ENCODE measurements at places on chromosomes 11 and 22.
A peak's percentile ranks its signal among the peaks of the same experiment; 100 is the strongest.

DNA sequence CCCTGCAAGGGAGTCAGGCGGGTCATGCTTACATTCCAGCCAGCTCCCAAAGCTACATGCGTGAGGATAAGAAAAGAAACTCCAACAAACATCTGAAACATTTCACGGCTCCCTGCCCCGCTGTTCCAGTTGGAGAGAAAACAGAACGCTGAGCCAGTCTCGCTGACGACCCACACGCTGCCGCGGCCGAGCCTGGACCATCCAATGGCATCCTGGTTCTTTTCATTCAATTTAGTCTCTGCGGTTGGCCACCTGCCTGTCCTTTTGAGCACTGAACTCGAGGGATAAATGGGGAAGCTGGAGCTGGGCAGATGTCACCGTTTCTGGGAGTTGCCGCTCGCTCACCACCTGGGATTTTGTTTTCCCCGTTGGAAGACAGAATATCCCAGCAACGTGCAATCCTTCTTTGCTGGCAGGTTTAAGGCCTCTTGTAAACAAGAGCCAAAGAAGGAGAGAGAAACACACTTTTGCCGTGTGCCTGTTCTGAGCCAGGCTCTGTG, 45.3 kb upstream of the SHISAL1 start:
- no peak for DNase-seq

GRCh38 chr11:81870815-81871214, 862.8 kb downstream of the FAM181B start:
- no peak for DNase-seq

GRCh38 chr22:37284805-37285355, 2.6 kb downstream of the CYTH4 start:
- no peak for DNase-seq

DNA sequence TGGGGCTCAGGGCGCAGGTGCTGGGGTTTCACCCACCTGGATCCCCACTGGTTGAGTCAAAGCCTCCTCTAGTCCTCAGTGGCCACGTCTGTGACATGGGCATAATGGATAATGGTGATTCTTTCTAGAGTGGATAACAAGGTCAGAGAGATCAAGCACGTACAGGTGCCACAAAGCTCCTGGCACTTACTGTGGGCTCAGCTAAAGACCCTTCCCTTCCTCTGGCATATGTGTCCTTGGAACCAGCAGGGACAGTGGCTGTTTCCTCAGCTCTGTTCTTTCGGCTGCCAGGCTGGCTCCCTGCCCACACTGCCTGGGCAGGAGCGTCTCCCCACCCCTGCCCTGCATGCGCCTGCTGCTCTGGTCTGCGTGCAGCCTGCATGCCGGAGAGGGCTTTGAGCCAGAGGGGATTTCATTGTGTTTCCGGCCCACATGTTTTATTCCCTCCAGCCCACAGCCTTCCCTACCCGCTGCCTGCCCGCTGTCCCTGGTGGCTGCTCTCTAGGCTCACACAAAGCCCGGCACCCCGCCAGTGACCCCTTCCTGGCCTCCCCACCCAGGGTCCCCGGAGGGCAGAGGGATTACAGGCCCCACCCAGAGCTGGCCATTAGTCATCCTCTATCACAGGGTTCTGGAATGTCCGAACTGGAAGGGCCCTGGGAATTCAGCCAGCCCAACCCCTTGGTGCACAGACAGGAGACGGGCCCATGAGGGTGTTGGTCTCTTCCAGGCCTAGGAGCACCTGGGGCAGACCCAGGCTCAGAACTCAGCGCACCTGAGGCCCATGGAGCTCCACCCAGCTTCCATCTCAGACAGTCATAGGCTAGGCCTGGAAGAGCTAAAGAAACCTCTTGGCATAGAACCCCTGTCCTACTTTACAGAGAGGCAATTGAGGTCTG, 55.3 kb upstream of the GCAT start:
- DNase-seq = peak; percentile 81

GRCh38 chr11:104134745-104135144, 29.2 kb downstream of the PDGFD start:
- no peak for DNase-seq

GRCh38 chr11:17699147-17700114, 19.9 kb upstream of the MYOD1 start:
- peak; percentile 77 for DNase-seq

DNA sequence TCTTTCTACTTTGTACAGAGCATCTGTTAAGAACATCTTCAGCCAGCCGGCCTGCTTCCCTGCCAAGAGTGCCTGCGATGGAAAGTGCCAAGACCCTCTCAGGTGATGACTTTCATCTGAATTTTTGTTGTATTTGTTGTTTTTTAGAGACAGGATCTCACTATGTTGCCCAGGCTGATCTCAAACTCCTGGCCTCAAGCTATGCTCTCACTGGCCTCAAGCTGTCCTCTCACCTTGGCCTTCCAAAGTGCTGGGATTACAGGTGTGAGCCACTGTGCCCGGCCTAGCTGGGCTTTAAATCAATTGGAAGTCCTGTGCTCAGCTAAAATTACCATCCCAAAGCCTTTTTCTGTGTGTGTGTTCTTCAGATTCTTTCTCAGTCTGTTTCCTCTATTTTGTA, 64.2 kb upstream of the ADORA2A start:
- no peak for DNase-seq

- no peak for DNase-seq
These were observed 3.5 kb downstream of the SIK3 start for GRCh38 chr11:117094776-117095175.

DNA sequence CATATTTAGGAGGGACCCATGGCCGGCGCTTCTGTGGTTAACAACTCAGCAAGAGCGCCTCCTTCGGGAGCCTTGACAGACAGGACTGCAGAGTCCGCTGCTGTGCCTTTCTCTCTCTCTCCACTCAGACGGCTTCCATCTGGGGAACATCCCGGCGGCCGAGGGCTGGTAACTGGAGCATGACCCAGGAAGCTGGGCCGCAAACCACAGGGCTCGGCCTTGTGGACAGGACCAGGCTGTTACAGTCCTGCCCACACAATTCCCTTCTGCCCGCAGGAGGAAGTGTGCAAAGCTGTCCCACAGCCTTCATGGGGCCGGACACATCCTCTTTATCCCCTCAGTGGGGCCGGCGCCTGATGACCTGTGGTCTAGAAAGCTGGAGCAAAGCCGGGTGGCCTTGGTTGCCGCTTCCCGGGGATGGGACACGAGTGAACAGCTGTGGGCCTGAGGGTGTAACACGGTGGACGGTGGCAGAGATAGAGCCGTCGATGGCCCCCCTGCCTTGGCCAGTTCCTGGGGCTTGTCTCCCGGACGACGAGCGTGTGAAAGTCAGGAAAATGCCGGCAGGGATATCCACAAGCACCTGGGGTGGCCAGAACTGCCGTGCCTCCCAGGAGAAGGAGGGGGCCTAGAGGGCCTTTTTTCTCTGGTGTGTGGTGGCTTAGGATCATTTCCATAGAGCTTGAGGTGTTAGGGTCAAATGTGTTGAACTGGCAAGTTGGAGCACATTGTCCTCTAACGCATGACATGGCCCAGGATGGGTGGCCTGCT, 50.1 kb downstream of the FBLN1 start:
- DNase-seq = peak; percentile 63

- no peak for DNase-seq
These were observed 438.9 kb downstream of the NTM start for GRCh38 chr11:131809203-131809918.

DNA sequence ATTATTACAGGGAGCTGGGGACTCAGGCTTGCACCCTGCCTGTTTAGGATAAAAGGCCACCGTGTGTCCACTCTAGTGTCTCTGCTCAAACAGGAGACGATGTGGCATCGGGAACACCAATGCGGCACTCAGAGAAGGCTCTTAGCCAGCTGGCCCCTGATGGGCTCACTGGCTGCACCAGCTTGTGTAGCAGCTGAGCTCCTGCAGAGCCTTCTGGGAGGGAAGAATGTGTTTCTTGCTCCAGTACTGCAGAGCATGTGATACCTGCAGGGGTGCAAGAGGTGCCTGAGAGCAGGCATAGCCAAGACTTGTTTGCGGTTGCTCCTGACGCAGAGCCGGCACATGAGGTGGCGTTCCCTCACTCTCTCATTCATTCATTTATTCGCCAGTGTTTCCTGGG, 44.4 kb upstream of the KCNQ1OT1 start:
- no peak for DNase-seq

DNA sequence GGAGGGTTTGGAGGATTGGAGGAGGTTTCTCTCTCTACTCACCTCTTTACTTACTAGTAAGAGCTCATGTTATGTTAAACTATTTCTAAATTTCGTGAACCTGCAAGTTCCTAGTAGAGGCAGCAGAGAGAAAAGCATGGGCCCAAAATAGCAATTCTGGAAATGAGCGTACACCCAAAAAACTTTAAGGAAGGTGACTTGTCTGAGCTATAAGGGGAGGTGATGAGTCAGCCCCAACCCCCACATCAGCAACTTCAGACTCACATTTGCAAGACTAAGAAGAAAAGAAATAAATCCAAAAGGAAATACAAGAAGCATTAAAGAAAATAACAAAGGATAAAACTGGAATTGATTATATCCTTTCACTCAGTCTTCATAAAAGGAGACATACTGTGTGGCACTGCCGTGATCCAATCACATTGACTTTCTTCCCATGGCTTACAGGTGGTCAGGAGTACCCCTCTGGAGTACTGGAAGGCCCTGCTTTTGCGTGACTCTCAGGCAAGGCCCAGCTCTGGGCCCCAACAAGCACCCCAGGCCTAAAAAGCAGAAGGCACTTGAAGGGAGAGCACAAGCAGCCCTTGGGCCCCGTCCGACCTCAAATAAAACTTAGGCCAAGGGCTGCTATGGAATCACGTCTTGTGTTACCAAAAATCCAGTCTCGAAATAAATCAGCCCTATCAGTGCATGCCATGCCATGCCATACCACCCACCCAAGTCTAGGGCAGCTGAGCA, 14.3 kb downstream of the PACSIN2 start:
- DNase-seq = no peak

DNA sequence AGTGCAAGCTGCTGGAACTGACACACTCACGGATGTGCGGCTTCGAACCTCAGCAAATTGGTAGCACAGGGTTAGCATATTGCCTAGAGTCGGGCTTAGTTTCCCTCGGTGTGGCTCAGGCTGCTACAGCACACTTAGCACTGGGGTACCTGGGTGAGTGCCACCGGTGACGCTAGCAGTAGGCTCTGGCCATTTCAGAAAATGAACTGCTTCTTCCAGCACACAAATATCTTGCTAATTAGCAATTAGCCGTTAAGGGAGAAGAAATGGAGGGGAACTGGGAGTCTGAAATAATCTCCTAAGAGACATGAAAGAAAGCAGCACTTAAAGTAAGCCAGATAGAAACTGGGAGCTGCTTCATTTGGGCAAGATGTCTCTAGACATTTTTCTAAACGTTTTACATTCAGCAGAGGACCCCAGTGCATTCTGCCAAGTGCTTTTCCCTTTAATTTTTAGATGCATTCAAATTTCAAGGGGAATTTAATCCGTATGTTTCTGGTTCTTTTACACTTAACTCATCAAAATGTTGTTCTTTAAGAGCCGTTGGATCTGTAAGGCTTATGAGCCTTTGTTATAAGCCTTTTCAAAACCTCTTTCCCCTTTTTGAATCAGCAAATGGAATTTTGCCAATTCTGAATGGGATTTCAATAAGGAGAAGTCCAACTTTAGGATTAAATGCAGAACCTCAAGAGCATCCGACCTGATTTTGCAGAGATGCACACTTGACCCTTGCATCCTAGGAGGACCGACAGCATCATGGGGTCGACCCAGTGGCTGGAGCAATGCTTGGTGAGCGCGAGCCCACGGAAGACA, 708.1 kb downstream of the NTM start:
- no peak for DNase-seq

DNA sequence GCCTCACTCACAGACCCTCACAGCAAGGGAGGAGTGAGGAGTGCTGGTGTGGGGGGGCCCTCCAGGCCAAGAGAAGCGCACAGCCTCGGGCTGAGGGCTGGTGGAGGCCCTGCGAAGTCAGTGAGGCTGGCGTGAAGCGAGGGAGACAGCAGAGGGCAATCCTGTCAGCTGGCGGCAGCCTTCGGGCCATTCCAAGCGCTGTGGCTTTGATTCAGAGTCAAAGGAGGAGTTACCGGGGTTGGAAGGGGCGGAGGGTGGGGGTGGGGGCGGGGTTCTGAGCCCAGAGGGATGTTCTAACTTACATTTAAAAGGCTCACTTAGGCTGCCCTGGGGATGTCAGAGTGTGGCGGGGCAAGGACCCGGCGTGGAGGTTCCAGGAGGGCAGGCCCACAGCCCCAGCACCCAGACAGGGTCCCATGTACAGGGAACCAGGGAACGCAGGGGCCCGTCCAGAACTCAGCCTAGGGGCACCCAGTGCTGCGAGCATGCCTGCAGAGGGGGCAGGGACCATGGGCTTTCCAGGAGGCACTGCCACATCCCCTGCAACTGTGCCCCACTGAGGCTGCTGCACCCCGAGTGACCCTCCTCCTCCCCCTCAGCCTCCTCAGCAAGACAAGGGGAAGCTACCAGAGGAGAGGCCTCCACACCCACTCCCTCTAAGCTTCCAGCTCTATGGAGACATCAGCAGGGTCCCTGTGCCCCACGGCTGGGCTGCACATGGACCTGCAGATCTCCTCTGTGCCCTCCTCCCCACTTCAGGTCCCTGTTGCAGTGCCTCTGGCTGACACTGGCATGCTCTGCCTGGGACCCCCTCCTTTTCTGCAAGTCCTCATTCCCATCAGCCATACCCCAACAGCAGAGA, 39.7 kb upstream of the TTLL12 start:
- DNase-seq = no peak

- DNase-seq = no peak
These were observed 238.2 kb upstream of the ZBED5 start for GRCh38 chr11:11095831-11096723.

GRCh38 chr11:108788565-108789199, 123.8 kb downstream of the DDX10 start:
- no peak for DNase-seq

DNA sequence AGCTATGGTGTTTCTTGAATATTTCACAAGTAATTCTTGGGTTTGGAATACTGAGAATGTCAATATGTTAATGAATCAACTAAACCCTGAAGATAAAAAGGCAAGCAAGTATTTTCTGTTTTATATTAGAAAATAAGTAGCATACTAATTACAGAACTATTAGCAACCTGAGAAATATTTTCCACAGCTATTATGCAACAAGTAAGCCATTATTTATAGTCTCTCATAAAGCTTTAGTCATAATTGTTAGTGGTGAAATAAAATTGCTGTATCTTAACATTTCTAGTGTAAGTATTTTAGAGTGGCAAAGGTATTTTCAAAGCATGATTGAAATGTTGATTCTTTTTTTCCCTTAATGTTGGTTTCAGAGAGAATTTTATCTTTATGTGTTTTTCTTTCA, 53.3 kb downstream of the FAR1 start:
- DNase-seq = no peak

DNA sequence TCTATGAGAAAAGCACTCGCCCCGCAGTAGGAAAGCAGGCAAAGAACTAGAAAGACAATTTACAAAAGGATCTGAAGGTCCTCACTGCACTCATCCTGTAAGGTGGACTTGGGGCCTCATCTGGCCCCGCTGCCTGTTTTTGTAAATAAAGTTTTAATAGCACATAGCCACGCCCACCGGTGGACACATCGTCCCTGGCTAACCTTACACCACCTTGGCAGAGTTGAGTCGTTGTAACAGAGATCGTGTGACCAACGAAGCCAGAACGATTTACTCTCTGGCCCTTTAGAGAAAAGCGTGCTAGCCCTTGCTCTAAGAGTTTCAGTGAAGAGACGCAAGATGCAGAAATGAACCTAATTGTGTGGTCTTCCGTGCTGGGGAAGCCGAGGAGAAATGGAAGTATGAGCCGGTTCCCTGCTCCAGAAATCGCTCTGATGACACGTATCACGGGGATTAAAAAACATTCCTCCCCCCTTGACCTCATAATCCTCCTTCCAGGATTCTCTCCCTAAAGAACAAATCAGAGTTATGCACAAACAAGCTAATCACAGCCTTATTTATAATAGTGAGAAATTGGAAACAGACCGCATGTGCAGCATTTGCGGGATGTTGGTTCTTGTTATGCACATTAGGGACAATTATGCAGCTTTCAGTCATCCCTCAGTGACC, 80.1 kb downstream of the CDKN1C start:
- peak; percentile 50 for DNase-seq

GRCh38 chr22:37283393-37283937, 1.2 kb downstream of the CYTH4 start:
- no peak for DNase-seq
